ENCODE measurements at places on chromosomes 3 and 15.

DNA sequence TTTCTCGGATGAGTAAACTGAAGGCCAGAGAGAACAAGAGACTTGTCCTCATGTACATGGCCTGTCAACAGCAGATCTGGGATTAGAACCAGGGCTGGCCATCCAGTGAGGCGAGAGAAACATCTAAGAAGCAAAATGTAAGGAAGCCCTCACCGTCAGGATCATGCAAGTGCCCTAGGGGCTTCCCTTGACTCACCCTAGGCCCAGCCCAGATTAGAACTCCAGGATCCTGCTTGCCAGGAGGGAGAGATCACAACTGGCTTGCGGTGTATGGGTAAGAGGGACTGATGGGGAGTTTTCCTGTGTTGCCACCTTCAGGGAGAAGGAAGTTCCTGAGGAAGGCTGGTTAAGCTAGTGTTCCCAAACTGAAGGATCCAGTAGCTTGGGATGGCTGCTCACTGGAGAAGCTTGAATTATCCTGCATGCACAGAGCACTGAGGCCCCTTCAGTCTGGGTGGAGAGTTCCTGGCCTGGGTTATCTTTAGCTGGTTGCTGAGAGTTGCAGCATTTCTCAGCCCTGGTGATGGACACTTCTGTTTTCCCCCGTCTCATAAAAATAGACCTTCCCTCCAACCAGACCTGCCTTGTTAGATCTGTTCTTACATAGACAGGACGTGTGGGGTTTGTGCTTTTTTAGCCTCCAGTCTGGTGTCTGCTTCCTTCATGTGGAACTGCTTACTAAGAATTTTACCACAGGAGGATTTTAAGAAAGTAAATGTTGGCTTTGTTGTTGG is 28.2 kb upstream of the XIRP1 start:
- DNase-seq, result no peak

DNA sequence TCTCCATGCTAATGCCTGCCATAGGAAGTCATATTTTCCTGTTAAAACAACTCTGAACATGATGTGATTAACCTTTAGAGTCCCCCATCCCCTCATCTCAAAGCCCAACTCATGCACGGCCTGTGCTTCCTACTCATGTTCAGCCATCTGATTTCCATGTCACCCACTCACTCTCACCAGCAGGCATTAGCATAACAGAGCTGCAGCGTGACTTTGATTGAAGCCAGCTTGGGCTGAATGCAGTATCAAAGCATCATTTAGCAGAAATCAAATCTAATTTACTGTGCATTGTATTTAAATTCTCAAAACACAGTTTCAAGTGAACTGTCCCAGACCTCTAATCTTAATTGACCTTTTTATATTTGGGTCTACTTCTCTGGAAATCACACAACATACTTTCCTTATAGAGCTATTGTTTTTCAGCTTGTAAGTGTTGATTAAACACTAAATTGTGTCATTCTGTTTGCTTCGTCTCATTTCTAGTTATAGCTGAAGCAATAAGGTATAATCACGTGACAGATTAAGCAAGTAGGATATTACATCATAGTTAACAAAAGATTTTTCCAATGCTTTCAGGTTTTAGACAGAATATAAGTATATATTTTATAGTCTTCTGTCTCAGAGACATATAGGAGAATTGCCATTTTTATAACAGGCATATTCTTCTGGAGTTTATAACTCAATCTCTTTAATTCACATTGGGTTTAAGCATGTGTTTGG is 501.5 kb downstream of the ROBO2 start:
- DNase-seq, result no peak

GRCh38 chr3:126353694-126354321 is 3.4 kb downstream of the KLF15 start:
- DNase-seq, result no peak

GRCh38 chr3:184050217-184050847 is 2.5 kb upstream of the HTR3C start:
- DNase-seq, result no peak

- DNase-seq, result no peak
Measured at GRCh38 chr3:127408684-127409420, 121.0 kb upstream of the PRR20G start.

- DNase-seq, result no peak
Measured at GRCh38 chr15:43408789-43409188, 37.9 kb downstream of the TUBGCP4 start.

GRCh38 chr3:134373271-134374104 is 759 bp downstream of the AMOTL2 start:
- DNase-seq, result no peak

- no peak for DNase-seq
Measured at GRCh38 chr3:141526709-141527108, 39.9 kb downstream of the RASA2 start.

DNA sequence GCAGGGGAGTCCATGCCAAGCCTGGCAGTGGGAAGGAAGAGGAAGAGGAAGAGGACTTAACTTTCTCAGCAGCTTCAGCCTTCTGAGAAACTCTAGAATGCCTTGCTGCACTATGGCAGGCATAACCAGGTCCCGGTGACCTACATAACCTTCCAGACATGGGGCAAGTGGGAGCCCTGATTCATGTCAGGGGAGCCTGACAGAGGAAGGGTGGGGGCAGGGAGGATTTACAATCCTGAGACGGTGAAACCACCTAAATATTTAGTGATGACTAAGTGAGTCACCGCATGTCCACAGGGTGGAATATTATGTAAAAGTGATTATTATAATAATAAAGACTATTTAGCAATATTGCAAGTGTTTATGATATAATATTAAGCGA is 46.7 kb downstream of the AMOTL2 start:
- DNase-seq, result no peak

- no peak for DNase-seq
Measured at GRCh38 chr3:100454677-100455076, 37.7 kb upstream of the TMEM45A start.

GRCh38 chr15:80461356-80462095 is 57.3 kb downstream of the ARNT2 start:
- DNase-seq, result no peak

DNA sequence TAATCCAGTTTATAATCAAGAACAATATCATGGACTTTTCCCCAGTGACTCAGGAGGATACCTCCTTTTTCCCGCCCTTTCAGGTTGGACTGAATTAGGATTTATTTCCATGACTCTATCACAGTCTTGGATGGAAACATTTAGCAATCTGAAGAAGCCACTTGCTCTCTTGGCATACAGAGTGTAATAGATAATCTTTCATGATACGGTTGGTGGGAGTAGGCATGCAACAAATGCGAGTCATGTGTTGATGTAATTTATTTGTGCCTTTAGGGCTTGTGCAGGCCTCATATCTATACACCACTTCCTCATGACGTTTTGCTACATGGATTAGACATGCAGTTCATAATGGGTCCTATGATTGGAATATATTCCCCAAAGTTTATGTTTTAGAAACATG is 54.2 kb upstream of the MCTP2 start:
- DNase-seq, result no peak

- DNase-seq, result no peak
Measured at GRCh38 chr3:161770484-161771386, 274.1 kb downstream of the OTOL1 start.

- DNase-seq, result no peak
Measured at GRCh38 chr15:66029650-66030049, 160.4 kb downstream of the RAB11A start.

GRCh38 chr3:24483873-24484272 is 10.8 kb downstream of the THRB start:
- DNase-seq, result no peak

GRCh38 chr3:68345781-68346180 is 586.6 kb downstream of the TAFA4 start:
- DNase-seq, result no peak

- no peak for DNase-seq
Measured at GRCh38 chr15:39756806-39757522, 25.7 kb downstream of the FSIP1 start.

GRCh38 chr15:20356444-20356910 is 185.1 kb downstream of the GOLGA6L6 start:
- DNase-seq, result peak; percentile 78

GRCh38 chr3:161854232-161854771 is 357.7 kb downstream of the OTOL1 start:
- no peak for DNase-seq

DNA sequence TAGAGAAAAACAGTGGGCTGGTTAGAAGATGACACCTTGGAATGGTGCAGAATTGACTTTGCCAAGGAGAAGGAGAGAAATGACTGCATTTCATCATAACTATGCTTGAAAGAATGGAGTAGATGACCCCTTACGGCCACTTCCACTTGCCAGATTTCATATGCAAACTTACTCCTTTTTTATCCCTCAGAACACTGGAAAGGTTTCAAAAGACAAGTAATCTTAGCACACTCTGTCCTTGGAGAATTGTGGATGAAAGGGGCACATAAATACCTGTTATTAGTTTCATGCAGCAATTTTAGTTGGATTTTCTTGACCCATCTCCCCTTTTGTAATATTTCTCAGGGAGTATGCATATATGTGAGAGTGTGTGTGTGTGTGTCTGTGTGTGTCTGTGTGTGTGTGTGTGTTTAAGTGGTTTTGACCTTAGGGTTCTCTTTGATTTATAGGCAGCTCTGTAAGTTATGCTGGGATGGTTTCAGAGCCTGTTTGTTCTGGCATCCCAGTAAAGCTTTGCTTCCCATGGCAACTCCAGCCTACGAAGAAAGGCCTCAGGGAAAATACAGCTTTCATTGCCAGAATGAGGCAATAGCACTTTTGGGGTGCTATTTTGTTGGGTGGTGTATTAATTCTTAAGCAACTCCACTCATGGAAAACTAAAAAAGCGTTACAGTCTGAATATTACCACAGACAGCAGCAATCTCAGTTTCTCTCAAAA is 122.2 kb upstream of the TP63 start:
- no peak for DNase-seq

DNA sequence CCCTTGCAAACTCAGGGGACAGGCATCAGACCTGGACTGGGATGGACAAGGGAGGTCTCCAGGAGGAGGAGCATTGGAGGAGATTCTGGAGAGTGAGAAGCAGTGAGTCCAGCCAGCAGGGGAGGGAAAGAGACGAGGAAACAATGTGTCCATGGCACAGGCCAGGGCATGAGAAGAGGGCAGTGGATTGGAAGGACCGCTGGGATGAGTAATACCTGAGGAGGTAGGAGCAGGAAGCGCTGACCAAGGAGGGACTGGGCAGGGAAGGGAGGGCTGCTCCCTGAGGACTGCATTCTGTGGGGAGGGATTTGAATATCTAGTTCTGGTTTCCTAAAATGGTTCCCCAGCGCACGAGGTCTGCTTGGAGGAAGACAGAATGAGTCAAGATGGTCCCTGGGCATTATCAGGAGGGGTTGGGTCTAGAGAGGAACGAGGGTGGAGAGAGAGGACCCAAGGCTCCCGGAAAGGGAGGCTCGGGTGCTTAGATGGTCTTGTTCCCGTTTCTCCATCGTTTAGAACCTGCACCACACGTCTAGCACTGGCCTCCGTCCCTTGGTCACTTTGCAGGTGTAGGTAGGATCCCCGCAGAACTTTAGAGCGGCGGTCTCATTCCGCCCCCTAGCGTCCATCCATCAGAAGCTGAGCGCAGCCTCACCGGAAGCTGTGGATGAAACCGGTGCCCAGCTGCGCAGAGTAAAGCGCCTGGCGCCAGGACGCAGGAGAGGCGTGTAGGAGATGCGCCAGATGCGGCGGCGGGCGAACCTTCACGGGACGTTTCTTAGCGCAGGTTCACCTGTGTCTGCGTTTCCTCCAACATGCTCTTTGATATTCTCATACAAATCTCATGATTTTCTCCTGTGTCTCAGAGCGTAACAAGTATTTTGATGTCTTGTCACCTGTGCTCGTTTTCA is 190.7 kb upstream of the NDN start:
- no peak for DNase-seq

DNA sequence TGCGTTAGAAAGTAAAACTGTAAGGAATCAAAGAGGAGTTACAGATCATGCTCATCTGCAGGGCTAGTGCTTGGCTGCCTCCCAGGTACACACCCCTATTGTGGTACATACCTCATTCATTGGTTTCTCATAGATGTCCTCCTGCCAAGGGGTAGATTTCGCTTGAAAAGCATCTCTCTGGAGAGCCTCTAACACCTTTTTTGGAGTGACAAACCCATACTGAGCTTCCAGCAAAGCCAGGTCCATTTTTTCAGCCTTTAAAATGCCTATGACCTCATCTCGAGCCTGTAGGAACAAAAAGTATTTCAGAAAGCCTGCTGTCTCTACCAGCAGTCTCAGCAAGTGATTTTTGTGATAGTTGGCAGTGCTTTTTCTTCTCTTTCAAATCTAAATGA is 112.1 kb downstream of the CMSS1 start:
- no peak for DNase-seq

GRCh38 chr15:31280046-31280830 is 46.4 kb upstream of the KLF13 start:
- DNase-seq, result no peak

DNA sequence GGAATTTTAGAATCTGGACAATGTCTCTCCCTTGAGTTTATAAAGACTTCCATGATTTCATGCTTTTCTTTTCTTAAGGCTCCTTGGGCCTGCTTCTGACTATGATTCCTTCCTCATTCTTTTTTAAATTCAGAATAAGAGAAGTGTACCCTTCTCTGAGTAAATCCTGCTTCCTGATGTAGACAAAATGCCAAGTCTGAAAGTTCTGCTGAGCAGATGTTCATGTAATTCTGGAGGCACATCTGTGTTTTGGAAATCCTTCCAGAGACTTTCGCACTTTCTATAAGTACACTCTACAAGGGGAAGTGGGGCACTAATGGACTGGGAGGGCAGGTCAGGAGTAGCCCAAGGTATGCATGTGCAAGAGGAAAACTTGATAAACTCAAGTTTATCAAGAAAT is 24.8 kb downstream of the TPM1 start:
- no peak for DNase-seq

- DNase-seq, result no peak
Measured at GRCh38 chr15:101332061-101332467, 37.0 kb upstream of the SNRPA1 start.

GRCh38 chr3:69058180-69058946 is 6.2 kb upstream of the TMF1 start:
- no peak for DNase-seq

GRCh38 chr3:195889870-195890295 is 18.5 kb downstream of the TNK2 start:
- no peak for DNase-seq

DNA sequence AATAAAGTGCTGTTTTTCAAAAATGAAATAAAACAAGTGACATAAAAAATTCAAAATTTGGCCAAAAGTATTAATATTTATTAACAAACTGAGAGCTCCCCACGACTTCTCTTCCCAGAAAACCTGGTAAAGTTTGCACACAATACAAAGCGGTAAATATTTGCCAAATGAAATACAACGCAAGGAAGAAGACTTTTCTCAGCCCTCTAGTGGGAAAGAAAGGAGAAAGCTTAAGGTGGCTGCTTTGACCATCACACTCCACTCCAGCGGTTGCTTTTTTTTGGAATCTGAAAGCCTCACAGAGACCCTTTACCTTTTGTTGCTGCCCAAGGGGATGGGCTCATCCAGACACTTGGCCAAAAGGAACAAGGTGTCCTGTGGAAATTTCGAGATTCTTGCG is 1.1 kb upstream of the GK5 start:
- no peak for DNase-seq

- DNase-seq, result no peak
Measured at GRCh38 chr3:102481050-102481449, 46.2 kb downstream of the ZPLD1 start.

Data from stimulated activated CD4-positive, alpha-beta T cell treated with anti-CD3 and anti-CD28 coated beads, Interleukin-15, amount 100 ng/mL, for 1 hour (primary cell).